ENCODE measurements at places on chromosomes 3 and 15.

DNA sequence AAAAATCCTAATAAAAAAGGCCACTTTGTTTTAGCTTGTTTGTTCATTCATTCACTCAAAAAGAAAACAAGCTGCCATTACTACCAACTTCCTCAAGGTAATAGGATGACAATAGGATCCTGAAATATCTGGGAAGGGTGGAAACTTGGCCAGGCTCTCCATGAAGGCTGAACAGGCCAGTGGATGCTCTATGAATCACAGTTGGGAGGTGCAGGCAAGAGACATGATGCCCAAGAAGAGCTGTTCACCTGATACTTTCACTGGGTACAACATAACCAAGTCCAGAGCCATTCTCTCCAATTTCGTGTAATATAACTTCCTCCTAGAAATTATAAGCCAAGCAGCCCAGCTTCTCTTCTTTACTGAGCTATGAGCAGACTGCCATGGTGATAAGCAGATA is 37.3 kb downstream of the NMNAT3 start:
- DNase-seq = no peak

GRCh38 chr3:111761309-111761795 is 97.7 kb upstream of the PHLDB2 start:
- DNase-seq = no peak

DNA sequence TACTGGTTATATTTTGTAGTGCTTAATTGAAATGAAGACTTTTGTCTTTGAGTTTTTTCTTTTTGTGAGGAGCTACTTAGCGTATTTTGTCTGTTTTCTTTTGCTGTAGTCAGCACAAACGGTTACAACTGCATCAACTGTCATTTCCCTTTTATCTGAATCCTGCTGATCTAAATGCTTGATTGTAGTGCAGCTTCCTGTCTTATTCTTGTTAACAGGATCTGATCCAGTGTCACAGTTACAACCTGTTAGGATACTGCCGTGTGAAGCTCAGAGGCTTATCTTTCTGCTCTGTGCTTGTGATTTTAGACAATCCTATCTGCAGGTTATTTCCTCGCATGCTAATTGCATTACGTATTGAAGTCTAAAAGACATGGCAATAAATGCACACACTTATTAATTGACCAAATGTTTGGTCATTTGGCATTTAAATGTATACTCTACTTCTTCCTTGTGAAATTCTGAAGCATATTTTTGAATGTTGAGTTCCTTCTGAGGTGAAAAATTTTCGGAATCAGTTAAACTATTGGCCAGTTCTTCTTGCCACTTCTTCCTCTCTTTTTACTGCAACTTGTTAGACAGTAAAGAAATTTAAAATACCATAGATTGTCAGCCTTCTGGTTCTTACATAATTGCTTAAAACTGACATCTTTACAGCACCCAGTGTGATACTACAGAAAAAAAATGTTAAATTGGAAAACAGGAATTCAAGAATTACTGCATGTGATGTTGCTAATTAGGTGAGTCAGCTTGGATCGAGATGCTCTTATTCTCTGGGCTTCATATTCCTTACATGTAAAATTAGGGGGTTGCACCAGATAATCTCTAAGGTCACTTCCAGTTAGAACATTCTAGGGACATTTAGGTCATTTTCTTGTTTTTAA is 168.2 kb downstream of the MBNL1 start:
- DNase-seq = no peak

- DNase-seq = no peak
These were observed 105.6 kb upstream of the TGFBR2 start for GRCh38 chr3:30500666-30501399.

GRCh38 chr15:44308415-44308814 is 19.9 kb downstream of the GOLM2 start:
- no peak for DNase-seq

DNA sequence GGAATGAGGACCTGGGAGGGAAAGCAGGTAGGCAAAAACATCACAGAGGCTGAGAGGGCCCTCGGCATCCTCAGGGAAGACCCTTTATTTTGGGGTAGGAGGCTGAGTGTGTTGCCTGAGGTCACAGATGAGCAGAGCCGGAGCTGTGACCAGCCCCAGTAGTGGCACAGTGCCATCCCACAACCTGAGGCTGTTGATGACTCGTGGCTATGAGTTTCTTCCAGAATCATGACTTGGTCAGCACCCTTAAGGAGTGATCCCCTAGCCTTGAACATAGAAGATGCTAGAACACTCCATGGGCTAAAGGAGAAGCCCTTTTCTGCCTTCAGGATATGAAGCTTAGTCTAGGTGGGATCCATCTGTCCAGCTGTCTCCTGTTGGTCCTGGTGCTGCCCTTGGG is 19.5 kb upstream of the CXCR6 start:
- no peak for DNase-seq

DNA sequence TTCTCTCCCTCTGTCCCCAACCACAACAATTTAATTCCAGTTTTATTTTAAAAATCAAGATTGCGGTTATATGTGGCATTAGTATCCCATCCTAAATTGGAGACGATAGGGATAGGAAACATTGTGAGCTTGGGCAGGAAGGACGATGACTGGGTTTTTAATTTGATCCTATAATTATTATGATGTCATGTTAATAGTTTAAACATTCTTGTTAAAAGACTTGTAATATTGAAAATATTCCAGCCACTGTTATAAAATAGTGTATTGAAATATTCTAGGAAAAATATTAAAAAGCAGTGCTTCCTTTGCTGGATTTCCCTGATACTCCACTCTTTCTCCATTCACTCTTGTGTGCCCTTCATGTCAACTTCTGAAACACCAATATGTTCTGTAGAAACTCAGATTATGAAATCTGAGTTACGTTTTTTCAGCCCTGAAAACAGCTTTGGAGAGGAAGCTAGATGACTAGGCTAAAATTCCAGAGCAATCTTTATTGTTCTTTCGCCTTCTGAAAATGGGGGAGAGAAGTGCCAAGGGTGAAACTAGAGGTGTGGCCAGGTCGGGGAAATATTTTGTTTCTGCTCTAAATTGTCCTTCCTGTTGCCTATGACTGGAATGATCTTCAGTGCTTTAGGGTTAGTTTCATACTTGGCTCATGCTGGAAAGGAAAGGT is 46.1 kb upstream of the MAP3K13 start:
- no peak for DNase-seq

DNA sequence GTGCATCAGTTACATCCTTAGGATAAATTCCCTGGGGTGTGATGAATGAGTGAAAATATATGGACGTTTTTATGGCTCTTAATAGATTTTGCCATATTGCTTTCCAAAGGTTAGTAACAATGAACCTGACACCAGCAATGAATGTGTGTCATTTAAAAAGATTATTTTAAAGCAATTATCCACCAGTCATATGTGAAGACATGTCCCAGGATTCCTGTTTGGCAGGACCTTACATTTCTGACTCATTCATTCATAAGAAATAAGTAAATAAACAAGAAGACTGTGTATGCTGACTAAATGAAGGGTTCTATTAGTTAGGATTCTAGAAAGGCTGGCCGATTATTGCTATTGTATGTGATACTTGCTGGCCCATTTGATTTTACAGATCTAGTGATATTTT is 201.5 kb downstream of the SOX2 start:
- DNase-seq = no peak

DNA sequence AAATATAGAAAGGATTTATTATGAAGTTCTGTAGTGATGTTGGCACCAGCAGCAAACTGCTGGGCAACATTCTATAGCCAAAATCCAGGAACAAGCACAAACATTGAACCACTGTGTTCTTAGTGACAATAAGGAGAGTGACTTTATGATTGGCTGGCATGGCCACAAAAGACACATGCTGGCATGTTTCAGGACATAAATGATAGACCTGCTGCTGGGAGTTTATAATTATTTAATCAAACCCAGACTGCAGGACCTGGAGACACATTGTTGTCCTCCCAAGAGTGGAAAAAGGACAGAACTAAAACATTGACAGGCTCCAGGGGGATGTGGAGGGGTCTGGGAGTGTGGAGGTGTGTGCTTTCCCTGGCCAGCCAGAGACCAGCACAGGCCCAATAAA is 255.3 kb upstream of the LRTM1 start:
- no peak for DNase-seq

GRCh38 chr3:5298453-5298852 is 110.9 kb downstream of the EDEM1 start:
- DNase-seq = no peak

- DNase-seq = no peak
These were observed 535.9 kb upstream of the ATP11B start for GRCh38 chr3:182257361-182257760.

- peak; percentile 64 for DNase-seq
These were observed 2.2 kb upstream of the HES1 start for GRCh38 chr3:194133661-194134230.

DNA sequence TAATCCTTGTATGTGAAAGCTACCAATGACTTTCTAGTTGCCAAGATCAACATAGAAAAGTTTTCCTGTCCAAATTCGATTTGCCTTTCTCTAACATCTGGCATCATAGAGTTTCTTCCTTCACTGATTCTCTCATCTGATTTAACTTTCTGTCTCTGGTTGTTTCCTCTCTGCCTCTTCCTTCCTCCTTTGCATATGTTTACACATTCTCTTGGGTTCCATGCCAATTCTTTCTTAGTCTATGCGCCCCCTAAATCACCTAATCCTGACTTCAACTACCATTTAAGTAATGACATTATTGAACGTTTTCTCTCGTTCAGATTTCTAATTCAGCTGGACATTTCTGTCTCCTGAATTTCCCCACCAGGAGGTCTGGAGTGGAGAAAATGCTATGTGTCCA is 561.9 kb upstream of the TGFBR2 start:
- DNase-seq = no peak

DNA sequence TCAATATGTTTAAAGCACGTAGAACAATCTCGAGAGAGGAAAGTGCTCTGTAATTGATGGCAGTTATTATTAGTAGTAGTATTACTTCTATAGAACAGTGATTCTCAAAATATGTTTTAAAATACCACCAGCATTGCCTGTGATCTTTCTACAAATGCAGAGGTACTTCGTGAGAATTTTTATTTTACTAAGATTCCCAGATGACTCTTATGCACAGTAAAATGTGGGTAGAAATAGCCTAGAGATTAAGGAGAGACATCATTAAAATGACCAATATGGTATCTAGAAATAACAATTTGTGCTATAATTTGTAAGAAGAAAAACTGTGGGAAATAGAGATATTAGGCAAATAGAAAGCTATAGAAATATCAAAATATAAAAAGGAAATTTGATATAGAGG is 157.9 kb downstream of the SUCNR1 start:
- no peak for DNase-seq

DNA sequence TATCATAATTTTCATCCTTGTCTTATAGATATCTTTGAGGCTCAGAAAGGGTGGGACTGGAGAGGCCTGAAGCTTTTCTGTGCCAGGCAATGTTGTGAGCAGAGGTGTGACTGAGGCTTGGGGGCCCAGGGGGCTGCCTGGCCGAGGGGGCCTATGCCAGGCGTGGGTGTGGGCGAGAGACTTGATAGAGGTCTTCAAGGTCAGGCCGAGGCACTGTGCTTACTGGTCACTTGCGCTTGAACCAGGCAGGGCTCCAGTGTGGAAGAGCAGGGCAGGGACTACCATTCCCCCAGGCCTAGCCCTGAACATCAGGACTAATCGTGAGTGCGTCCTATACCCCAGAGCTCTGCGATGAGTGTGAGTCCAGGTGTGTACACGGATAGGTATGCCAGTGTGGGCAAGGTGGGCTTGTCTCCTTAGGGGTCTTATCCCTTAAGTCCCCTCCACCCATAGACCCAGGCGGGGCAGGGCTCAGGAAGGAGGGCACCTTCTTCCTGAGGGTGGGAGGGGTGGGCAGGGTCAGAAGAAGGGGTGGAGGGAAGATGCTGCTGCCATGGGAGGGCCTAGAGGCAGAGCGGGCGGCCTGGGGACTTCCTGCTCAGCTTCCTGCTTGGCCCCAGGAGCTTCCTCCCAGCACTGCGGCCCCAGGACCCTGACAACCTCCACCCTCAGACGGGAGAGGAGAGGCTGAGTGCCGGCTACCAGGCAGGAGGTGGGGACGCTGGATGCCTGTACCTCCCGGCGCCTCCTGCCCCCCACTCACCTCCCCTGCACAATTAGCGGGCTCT is 84.7 kb downstream of the LINGO1 start:
- no peak for DNase-seq

GRCh38 chr3:48405971-48406370 is 23.9 kb downstream of the PLXNB1 start:
- no peak for DNase-seq

- no peak for DNase-seq
These were observed 71.5 kb downstream of the CERS3 start for GRCh38 chr15:100457201-100457600.

GRCh38 chr3:146200461-146201220 is 39.7 kb upstream of the PLOD2 start:
- no peak for DNase-seq

GRCh38 chr3:160956785-160957184 is 148.4 kb downstream of the B3GALNT1 start:
- no peak for DNase-seq

DNA sequence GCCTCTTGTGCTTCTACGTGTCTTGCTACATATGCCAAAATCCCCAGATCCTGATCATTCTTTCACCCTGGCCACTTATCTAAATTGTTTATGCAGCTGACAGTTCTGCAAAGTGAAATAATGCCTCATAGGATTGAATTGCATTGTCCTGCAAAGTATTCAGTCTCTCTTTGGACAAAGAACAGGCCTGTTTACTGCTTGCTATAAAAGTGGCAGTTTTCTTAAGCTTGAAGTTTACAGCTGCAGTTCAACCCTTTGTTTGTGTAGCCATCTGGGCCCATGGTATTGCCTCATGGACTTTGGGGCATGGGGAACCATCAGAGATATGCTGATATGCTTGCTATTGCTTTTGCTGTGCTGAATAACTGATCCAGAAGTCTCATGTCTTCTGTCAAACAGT is 523.2 kb downstream of the OTOL1 start:
- DNase-seq = no peak

DNA sequence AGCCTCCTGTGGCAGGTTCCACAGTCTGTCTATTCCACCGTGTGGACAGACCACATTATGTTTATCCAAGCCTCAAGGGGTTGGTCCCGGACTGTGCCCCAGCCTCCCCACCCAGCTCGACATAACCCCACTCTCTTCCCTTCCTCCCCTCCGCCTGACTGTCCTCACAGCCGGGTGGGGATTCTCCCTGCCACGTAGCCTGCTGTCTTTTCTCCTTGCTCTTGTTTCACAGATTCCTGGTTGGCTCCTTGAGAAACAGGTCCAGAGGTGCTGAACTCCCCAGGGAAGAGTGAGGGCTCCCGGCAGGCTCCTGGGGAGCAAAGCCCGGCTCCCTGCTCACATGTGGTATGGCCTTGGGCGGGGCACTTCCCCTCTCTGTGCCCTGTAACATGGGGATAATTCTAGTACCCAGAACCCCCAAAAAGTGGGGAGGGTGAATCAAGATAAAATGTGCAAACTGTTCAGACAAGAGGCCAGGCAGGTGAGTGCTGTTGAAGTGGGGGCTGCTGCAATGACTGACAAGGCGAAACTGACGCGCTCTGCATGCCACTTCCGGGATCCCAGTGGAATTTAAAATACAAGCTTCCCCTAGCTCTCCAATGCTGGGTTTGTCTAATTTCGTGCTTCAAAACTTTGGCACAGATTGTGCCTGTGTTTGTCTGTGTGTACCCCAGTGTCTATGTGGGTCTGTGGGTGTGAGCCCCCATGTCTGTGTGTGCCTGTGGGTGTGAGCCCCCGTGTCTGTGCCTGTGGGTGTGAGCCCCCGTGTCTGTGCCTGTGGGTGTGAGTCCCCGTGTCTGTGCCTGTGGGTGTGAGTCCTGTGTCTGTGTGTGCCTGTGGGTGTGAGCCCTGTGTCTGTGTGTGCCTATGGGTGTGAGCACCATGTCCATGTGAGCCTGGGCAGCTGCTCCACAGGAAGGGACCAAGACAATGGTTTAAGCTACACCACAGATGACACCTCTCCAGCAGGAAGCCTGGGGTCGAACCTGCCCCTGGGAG is 160.6 kb upstream of the IQSEC1 start:
- no peak for DNase-seq
